CD4-positive, alpha-beta T cell treated with Interleukin-2 at 100 ng/mL for 4 hours (primary cell): ENCODE measurements at places on chromosomes 2 and 18.

- no peak for DNase-seq
Measured at GRCh38 chr2:186294248-186294888, 191.7 kb upstream of the ZC3H15 start.

DNA sequence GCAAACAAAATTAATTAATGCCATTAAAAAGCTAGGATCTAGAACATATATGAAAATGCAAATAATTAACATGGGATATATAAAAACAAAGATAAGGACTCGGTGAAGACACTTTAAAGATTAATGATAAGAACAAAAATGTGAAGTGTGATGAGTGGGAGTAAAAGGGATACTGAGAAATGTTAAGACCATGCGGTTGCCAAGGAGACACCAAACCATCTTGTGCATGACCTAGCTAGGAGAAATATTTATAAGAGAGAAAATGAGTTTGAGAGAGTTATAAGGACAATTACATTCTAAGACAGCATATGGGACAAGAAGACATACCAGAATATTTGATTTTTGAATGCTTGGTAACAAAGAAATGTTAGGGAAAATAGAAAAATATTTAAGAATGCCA lies 25.4 kb upstream of the MAP2 start:
- no peak for DNase-seq

GRCh38 chr18:23126376-23127056 lies 8.8 kb upstream of the CABLES1 start:
- no peak for DNase-seq

GRCh38 chr2:234378440-234378839 lies 118.4 kb downstream of the ARL4C start:
- DNase-seq: no peak

DNA sequence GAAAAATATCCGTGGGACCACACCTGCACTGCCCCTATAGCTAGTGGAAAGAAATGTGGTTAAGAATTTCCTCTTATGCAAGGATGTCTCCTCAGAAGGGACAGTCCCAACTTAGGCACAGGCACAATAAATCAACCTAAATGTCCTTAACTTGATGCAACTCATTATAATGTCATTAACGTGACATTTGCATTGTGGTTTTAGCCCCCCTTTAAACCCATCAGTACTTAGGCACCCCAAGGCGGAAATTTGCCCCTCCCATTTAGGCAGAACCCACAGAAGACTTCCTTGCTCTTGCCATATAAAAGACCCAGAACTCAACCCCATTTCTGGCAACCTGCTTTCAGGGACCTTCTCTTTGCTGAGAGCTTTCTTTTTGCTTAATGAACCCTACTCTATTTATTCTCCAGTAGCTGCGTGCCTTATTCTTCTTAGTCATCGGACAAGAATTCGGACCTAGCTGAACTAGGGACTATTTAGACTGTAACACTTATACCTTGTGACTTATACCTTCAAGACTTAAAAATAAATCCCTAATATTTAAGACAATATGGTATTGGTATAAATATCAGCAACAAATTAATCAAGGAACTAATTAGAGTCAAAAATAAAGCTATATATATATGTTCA lies 1281.6 kb upstream of the TMEFF2 start:
- DNase-seq: no peak
